ENCODE measurements at places on chromosomes 2 and 18. TPM values are rescaled to one million over a fixed set of nuclear protein-coding genes. Genes with fewer than 3 reads are reported as not detected.
A peak's percentile ranks its signal among the peaks of the same experiment; 100 is the strongest.

The COL4A4 gene
- 0.16 TPM for total RNA-seq

DNA sequence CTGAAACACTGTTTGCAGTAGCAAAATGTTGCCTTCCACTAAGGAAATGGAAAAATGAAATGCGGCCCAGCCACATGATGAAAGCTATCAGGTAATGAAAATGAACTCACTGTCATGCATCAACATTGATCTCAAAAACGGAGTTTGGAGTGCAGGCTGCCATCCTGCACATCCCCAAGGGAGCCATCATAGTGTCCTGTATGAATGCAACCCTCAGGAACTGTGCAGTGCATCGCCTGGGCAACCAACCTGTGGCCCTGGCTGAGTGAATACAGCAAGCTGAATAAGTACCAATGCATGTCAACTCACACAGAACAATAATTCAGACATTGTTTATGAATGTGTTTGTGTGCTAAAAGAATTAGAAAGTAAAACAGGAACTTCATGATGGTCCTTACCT, 23.1 kb upstream of the TXNDC2 start:
- H3K36me3 ChIP-seq, result peaks cover 15% of the 10 kb centered on the region
- H3K27me3 ChIP-seq, result peaks cover 16% of the 10 kb centered on the region
- no peak overlapping the region for H3K27ac ChIP-seq

The PROM2 gene
- 0.39 TPM for total RNA-seq

The L3MBTL4 gene
- 0.07 TPM for total RNA-seq

- no peaks in the 10 kb centered on the region for H3K27me3 ChIP-seq
- DNase-seq, result no peak
- H3K36me3 ChIP-seq, result peaks cover 16% of the 10 kb centered on the region
- H3K4me3 ChIP-seq, result no peak overlapping the region
These were observed 32.7 kb downstream of the AGFG1 start for GRCh38 chr2:227504700-227505099.

The MAPRE2 gene
- total RNA-seq, result 54.1 TPM

The BCL11A gene
- total RNA-seq, result 1.00 TPM

The CHRNA1 gene
- not detected for total RNA-seq

The ZNF396 gene
- total RNA-seq, result 2.5 TPM

- H3K4me3 ChIP-seq, result no peak overlapping the region
- H3K4me1 ChIP-seq, result no peaks in the 10 kb centered on the region
- DNase-seq, result no peak
- no peak overlapping the region for H3K27ac ChIP-seq
- H3K36me3 ChIP-seq, result peaks cover 4% of the 10 kb centered on the region
- H3K27me3 ChIP-seq, result no peaks in the 10 kb centered on the region
These were observed 110.6 kb downstream of the PLEKHM3 start for GRCh38 chr2:207914716-207915115.

- peak; percentile 15 for DNase-seq
- no peaks in the 10 kb centered on the region for H3K27me3 ChIP-seq
- H3K4me3 ChIP-seq, result no peak overlapping the region
- peaks cover 49% of the 10 kb centered on the region for H3K4me1 ChIP-seq
These were observed 237.6 kb downstream of the PRKCE start for GRCh38 chr2:45889053-45889452.

Measured in activated T-cell treated with anti-CD3 and anti-CD28 coated beads, Interleukin-2, amount 50 U/mL, for 72 hours (primary cell).